T-helper 2 cell treated with Interferon-gamma antibody and Interleukin-4, amounts not matched to agents 5 μg/mL and 100 μg/mL, for 36 hours (primary cell): ENCODE measurements at places on chromosomes 13 and 19.

GRCh38 chr13:21033856-21034602, 27.4 kb downstream of the LATS2 start:
- no peak overlapping the region for H3K4me3 ChIP-seq
- DNase-seq: no peak
- H3K27me3 ChIP-seq: peaks cover under 1% of the 10 kb centered on the region
- no peaks in the 10 kb centered on the region for H3K4me1 ChIP-seq
- no peaks in the 10 kb centered on the region for H3K36me3 ChIP-seq

- no peak overlapping the region for H3K27ac ChIP-seq
- peaks cover 19% of the 10 kb centered on the region for H3K27me3 ChIP-seq
- H3K4me1 ChIP-seq: peaks cover 32% of the 10 kb centered on the region
- no peak overlapping the region for H3K4me3 ChIP-seq
Measured at GRCh38 chr13:25844559-25845434, 207.0 kb downstream of the SHISA2 start.

- H3K27ac ChIP-seq: no peak overlapping the region
- no peaks in the 10 kb centered on the region for H3K27me3 ChIP-seq
- no peak for DNase-seq
- no peak overlapping the region for H3K4me3 ChIP-seq
Measured at GRCh38 chr19:3527238-3527910, 11.6 kb upstream of the TEKTIP1 start.

- no peak for DNase-seq
- no peak overlapping the region for H3K4me3 ChIP-seq
- H3K36me3 ChIP-seq: no peaks in the 10 kb centered on the region
- H3K27ac ChIP-seq: no peak overlapping the region
- no peaks in the 10 kb centered on the region for H3K4me1 ChIP-seq
- H3K27me3 ChIP-seq: no peaks in the 10 kb centered on the region
Measured at GRCh38 chr13:109647053-109647452, 139.3 kb downstream of the IRS2 start.

DNA sequence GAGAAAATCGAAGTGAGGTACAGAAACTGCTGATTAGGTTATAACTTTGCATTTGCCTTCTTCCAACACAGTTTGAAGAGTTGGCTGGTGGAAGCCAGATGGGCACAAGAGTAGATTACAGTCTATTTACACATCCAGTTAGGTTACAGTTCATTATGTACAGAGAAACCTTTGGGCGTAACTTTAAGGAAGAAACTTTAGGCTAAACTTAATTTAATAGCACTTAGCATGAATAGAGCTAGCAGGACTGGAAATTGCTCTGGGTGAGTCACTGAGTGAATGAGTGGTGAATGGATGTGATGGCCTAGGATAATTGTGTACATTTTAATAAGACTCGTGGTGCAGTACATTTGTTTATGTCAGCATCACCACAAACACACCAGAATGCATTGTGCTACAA, 62.9 kb upstream of the KLHL1 start:
- no peak overlapping the region for H3K4me3 ChIP-seq
- no peaks in the 10 kb centered on the region for H3K36me3 ChIP-seq
- H3K27ac ChIP-seq: no peak overlapping the region
- DNase-seq: no peak
- no peaks in the 10 kb centered on the region for H3K27me3 ChIP-seq
- H3K4me1 ChIP-seq: no peaks in the 10 kb centered on the region
